Stimulated activated CD8-positive, alpha-beta memory T cell treated with anti-CD3 and anti-CD28 coated beads, Interleukin-2, amount 100 ng/mL, for 1 hour (primary cell): ENCODE measurements at places on chromosomes 16 and 17.
A peak's percentile ranks its signal among the peaks of the same experiment; 100 is the strongest.

DNA sequence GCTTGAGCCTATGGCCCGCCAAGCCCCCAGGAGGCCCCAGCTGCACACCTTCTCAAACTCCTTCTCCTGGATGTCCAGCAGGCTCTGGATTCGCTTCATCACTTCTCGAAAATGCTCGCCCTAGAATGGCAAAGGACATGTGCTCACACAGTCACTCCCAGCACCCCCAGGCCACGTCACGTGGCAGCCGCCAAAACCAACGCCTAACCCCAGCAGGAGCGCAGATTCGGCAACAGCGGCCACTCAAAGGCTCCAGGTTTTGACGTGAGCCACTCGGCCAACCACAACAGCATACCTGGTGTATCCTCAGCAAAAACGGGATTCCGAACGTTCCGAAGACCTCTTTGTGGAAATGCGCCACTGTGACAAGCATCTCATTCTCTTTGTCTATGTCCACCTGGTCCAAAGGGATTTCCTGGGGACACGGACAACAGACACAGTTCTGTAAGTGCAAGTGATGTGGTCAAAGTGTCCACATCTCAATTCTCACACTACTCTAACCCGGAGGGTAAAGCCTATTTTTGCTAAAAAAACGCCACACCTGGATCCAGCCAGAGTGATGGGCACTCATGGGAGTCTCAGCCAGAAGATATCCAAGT lies 12.7 kb downstream of the LITAFD start:
- DNase-seq: no peak

DNA sequence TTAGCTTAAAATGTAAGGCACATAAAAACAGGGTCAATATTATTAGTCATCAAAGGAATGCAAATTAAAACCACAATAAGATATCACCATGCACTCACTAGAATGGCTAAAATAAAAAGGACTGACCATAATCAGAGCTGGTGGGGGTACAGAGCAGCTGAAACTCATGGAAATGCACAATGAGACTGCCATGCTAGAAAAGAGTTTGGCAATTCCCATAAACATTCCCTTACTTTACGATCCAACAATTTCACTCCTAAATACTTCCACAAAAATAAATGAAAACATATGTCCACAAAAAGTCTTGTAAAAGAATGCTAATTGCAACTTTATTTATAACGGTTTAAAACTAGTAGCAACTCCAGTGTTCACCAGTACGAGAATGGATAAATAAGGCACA lies 36.1 kb upstream of the ERCC4 start:
- no peak for DNase-seq

- DNase-seq: no peak
Measured at GRCh38 chr16:85424260-85425073, 188.7 kb upstream of the GSE1 start.

GRCh38 chr17:13437966-13438779 lies 163.6 kb downstream of the HS3ST3A1 start:
- DNase-seq: no peak

- DNase-seq: no peak
Measured at GRCh38 chr16:50281391-50282009, 15.1 kb downstream of the ADCY7 start.

GRCh38 chr16:79212114-79212791 lies 388.3 kb downstream of the MAF start:
- no peak for DNase-seq

DNA sequence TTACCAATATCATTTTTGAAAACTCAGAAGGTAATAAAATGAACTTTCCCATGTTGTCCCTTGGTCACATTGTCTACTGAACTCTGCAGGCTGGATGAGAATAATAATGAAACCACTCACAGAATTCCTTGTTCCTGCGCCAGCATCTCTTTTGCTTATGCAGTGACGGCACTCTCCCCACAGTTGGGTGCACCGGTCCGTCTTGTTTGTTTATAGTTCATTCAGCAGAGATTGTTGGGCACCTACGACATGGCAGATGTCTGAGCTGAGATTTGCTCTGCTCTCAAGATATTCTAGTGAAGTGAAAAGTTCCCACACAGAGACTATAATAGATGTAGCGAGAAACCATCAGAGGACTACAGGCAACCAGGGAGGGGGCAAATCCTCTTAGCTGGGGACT lies 375.7 kb upstream of the CDH11 start:
- DNase-seq: no peak

- no peak for DNase-seq
Measured at GRCh38 chr16:86297866-86298757, 212.2 kb upstream of the FOXF1 start.

DNA sequence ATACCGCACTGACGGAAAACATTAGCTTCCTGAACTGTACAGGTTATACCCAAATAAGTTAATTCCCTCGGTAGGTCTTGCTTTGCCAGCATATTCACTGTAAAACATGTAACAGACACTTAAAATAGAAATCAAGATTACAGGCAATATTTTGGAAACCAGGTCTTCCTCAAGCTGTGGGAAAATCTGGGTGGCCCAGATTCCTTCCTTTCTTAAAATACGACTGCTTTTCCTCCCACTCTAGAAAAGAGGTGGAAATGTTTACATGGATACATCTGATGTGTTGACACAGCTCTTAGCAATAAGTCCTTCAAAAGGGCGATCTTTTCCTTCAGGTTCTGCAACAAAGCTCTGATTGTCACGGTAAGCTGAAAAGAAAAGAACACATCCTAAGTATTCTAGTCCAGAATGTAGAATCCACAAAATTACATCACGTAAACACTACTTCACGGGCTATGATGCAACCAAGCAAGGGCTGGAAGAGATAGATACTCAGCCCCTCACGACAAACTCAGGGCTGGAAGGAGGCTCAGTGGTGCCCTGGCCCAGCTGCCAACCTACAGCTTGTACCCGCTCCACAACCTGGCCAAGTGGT lies 18.4 kb downstream of the STX8 start:
- no peak for DNase-seq

- DNase-seq: no peak
Measured at GRCh38 chr16:55426865-55427484, 52.0 kb upstream of the MMP2 start.

- no peak for DNase-seq
Measured at GRCh38 chr16:13427943-13428342, 492.0 kb upstream of the ERCC4 start.

DNA sequence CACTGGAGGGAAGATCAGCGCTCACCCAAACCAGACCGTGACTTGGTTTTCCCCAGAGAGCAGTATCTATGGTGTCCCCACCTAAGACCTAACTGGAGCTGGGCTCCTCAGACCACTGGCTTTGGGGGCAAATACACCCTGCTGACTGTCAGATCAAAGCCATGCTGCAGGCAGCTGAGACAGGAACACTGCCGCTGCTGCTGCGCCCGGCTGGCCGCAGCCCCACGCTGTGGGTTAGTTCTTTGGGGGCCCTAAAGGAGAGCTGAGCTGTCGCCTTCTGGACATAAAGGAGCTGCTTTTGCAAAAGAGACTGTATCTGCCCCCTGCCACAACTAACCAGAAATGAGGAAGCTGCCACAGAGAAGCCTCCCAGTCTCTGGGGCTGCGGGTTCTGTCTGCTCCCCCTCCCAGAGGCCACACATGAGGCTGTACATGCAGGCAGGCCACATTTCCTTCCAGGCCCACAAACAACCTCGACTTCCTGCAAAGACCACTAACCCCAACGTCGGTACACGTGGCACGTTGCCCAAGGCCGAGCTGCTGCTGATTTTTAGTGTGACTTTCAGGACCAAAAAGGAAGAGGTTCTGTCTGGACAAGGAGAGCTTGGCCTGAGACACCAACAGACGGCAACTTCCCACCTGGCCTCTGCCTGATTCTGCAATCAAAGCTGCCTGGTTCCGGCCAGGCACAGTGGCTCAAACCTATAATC lies 18.2 kb upstream of the ABR start:
- peak; percentile 47 for DNase-seq

DNA sequence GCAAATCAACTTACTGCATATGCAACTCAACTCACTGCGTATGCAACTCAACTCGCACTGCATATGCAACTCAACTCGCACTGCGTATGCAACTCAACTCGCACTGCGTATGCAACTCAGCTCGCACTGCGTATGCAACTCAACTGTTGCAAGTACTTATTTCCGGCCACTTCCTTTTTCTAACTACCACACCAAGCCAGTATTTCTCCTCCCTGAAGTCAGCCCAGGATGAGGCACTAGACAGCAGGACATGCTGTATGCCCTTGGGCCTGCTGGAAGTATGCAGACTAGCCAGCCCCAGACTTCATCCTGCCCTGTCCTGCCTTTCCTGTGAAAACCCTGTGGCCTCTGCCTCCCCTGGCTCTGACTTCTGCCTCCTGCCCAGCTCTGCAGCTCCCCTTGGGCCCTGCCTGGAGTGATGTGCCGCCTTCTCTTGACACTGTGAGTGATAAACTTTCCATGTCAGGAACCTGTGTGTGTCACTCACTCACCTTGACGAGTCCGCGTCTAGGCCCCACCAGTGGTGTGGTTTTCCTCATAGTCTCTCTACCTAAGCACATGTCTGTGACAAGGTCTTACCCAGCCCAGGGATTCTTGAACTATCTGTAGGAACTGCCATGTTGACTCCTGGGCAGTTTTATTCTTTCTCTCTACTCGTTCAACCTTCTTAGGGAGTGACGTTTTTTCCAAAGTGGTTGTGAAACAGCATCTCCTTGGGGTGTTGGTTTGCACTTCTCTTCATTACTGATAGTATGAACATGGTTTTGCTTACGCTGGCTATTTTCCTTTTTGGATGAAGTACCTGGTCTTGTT lies 16.4 kb downstream of the ZNF778 start:
- no peak for DNase-seq

DNA sequence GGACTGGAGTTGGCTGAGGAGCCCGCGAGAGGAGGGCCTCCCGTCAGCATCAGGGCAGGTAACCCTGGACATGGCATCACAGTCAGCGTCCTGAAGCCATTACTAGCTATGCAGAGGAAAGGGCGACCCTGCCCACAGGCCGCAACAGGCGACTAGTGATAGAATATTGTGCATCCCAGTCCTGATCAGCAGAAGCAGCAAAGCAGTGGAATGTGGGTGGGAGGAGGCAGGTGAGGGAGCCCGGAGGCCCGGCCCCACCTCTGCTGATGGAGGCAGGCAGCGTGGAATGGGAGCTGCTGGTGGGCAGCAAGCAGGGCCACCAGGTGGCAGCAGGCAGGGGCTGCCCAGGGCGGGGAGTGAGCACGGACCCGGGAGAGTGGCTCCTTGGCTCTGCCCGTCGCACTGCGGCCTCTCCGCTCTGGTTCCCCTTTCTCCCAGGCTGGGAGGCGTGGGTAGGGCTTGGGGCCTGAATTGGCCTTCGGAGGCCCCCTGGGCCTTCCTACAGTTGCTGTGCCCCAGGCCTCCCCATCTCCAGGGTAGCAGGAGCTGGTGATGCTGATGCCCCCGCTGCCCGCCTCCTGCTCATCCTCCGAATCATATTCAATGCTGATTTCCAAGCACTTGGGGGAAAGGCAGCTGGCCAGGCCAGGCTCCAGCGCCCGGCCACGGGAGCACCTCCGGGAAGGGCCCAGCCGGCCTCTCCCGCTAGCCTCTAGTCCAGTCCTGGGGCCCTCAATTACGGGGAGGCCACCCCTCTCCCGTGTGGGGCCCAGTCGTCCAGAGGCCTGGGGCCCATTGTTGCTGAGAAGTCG lies 20.2 kb downstream of the TSPOAP1 start:
- DNase-seq: no peak

DNA sequence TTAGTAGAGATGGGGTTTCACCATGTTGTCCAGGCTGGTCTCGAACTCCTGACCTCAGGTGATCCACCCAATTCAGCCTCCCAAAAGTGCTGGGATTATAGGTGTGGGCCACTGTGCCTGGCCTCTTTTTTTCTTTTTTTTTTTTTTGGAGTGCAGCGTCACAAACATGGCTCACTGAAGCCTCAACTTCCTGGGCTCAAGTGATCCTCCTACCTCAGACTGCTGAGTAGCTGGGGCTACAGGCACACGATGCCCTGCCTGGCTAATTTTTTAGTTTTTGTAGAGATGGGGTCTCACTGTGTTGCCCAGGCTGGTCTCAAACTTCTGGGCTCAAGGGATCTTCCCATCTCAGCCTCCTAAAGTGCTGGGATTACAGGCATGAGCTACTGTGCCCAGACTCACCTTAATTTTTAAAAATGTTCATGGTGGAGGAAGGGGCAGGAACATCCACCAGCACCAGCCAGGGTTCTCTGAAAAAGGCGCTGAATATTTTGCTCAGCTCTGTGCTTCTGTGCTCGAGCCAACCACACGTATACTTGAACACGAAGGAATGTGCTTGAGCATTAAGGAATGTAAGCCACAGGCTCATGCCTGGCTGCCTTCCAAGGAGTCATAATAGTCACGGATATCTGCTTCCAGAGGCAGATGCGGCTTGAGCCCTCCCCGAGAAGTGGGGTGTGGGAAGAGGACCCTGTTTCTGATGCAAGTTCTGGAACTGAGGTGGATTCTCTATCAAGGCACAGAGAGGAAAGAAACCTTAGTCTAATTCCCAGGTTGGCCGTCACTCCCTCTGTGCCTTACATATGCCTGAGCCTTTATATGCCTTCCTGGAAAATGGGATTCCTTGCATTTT lies 65.5 kb upstream of the CREBBP start:
- no peak for DNase-seq

GRCh38 chr17:47901423-47901822 lies 5.4 kb downstream of the SP2 start:
- DNase-seq: no peak

DNA sequence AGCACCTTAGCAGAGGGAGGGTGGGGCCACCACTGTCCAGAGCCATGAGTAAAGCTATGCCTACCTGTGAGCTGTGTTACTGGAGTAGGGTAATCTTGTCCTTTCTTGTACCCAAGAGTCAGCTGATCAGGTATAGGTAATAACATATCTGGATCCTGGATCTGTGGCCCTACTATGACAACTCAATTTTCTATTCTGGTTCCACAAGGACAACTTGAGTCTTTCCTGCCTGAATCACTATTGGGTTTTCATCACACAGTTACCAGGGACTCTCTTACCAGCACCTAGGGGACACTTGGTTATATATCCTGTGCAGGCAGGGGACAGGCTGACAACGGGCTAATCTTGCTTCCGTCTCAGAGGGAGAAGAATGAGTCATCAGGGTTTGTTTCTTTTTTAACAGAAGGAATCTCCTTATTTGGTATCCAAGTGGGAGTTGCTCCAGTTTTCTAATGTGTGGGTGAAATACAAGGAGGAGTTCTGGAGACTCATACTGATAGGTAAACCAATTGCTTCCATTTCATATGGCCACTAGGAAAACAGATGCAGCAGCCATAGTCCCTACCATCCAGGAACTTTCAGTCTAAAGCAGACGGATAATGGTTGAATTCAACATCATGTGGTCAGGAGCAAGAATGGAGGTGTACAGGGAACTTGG lies 6.8 kb downstream of the ZNF267 start:
- DNase-seq: no peak

- DNase-seq: no peak
Measured at GRCh38 chr17:20948984-20949777, 93.6 kb downstream of the USP22 start.

GRCh38 chr16:89324056-89325010 lies 106.8 kb downstream of the ZNF778 start:
- DNase-seq: no peak

GRCh38 chr17:31371511-31372097 lies 19.9 kb upstream of the RAB11FIP4 start:
- no peak for DNase-seq

DNA sequence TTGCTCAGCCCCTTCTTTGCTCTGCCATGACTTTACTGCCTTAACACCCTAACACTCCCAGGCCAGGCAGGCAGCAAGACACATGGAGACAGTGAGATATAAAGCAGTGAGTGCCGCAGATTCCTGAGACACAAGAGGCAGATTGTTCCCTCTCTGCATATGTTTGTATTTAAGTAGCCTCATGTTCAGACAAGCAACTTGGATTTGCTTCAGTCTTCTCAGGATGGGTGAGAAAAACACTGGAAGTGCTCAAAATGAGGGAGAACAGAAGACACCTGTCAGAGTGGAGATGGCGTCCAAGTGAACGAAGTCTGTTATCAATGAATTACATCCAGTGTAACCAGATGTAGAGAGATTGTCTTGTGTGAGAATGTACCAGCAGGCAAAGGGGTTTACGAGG lies 86.8 kb downstream of the CES1 start:
- no peak for DNase-seq
